ENCODE measurements at places on chromosomes 2 and 18.

- no peak for DNase-seq
Measured at GRCh38 chr2:238949710-238950345, 101.9 kb downstream of the TWIST2 start.

DNA sequence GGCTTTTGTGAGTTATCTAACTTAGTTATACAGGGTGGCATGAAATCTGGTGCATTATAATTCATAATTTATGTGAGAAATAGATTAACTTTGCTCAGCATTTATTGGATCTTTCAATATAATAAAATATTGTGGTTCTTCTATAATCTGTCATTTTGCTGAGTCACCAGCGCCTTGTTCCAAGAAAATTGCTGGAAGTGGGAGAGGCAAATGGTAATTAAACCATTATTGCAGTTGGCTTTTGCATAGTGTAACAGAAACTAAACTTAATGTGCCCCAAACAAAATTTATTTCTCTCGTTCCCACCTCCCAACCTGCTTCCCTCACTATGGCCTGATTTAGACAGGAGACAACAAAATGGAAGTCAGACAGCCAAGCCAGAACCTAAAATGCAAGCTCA, 146.3 kb downstream of the GALR1 start:
- no peak for DNase-seq

GRCh38 chr2:3229221-3229620, 148.4 kb downstream of the EIPR1 start:
- no peak for DNase-seq

DNA sequence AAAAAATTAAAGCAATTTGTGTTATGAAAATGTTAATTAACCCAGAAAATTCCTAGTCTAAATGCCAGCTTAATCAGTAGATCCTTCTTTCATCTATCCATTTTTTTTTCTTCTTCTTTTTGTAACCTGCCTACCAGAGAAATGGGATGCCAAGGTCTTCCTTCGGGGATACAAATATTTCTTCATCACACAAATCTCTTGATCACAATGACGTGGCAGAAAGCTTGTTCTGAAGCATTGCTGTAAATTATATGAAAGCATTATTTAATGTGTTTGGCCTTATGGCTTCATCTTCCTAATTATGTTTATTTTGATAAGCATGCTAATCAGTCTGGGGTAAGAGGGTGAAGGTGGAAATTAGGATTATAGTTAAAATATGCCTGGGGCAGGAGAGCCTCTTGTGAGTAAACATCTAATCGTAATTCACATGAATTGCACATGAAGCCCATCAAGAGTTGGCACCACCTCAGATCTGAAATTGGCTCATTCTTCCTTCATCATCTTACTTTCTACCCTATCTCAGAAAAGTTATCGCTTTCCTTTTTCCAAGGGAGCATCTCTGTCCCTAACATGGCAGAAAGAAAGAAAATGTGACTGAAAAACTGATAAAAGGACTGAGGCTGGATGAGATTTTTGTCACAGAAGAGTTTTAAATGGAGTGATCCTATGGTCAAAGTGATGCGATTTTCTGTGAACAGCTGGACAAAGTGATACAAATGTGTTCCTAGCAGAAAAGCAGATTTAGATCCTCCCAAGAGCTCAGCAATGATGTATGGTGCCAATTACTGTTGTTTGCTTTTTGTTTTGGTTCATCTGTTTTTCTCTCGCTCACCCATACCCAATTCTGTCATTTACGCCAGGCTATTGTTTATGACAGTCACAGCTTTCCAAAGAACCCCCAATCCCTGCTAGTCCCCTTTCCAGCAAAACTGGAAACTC, 76.9 kb upstream of the PMAIP1 start:
- no peak for DNase-seq

DNA sequence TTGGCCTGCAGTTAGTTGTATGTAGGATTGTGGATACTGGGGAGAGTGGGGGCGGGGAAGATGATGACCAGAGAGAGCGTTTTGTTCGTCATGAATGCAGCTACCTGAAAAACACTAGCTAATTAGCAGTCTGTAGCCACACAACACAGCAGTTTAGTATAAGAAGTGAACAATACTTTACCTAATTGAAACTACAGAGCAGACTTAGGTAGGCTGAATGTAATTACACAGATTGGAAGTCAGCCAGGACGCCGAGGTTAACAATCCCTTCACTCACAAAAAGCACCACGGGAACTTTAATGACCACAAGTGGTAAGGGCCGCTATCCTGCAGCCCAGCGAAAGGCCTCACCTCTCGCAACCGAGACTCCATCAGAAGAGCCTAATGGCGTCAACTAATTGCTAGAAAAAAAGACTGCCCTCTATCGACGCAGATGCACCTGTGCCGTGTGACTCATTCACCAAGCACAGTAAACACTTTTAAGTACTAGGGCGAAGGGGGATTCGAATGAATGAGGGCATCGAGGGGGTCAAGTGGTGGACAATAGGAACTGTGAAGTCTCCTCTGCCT, 591.0 kb downstream of the ARHGAP15 start:
- DNase-seq = no peak

- DNase-seq = no peak
Measured at GRCh38 chr2:101223814-101224231, 28.9 kb upstream of the CNOT11 start.

DNA sequence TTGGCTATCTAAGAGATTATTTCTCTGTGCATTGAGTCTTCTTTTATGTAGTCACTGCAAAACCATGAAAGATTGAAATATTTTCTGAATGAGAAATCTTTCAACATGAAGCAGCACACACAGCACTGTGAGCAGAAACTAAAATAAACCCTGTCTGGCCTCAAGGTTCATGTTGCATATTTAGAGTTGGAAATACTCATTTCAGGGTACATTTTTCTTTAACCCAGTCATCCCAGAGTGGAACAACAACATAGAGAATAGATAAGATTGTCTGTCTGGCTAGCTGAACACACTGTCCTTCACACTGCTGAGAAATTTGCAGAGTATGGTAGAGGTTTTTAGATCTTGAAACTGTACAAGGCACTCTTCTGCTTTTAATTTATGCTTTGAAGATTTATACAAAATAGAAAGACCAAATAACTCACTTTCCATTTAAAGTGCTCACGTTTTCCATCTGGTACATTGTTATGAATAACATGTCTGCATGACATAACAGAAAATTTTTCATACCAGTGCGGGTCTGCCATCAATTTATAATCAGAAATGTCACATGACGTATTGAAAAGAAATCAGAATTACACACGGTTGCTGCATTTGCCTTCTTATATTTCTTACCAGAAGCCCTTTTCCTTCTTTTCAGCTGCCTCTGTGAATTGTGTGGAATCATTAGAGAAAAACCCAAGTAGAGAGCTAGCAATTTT, 25.0 kb upstream of the FN1 start:
- no peak for DNase-seq

- DNase-seq = no peak
Measured at GRCh38 chr2:74872389-74872836, 38.5 kb downstream of the HK2 start.

DNA sequence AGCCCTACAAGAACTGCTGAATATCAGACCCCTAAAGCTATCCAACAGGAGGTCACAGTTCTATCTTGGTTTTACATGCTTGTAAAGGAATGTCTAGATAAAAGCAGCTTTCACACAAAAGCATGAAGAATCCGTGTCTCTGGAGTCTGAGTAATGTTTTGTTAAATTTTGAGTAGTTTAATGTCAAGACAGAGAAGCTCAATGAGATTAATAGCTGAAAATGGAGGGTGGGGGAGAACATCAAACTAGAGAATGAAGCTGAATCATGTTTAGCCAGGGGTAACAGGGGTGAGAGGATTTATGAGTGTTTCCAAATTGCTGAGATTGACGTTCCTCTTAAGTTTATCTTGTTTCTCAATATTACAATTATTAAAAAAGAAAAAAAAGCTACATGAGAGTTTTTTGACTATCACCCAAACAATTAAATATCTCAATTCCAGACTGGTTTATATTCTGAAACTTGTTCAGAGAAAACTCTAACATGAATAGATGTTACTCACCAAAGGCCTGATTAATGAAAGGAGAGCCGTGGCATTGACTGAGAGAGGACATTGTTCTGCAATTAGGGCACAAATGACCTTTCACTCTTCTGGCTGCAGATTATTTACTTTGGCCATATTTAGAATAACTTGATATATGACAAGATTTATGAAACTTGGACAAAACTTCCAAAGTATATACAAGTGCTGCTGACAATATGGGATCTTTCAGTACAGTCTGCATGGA, 266.4 kb upstream of the ETAA1 start:
- no peak for DNase-seq

GRCh38 chr2:172211512-172211911, 108.8 kb upstream of the DLX2 start:
- DNase-seq = no peak

GRCh38 chr2:42035241-42035640, 12.6 kb upstream of the PKDCC start:
- DNase-seq = no peak

GRCh38 chr2:179802051-179802882, 59.1 kb downstream of the ZNF385B start:
- DNase-seq = no peak

DNA sequence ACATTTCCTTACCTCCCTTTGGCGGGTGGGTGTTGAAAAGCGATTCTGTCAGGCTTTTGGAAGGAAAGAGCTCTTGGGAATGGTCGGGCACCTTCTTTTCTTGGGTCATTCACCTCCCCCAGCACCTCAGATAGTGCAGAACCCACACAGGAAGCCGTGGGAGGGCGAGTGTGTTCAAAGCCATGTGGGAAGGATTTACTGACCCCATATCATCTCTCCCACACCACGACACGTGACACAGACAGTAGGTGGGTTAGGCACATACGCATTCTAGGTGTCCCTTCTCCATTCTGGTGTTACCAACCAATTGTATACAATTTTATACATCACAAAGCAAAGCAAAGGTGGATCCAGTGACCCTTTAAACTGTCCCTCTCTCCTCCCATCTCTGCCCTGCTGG, 263.7 kb upstream of the REV1 start:
- DNase-seq = no peak

DNA sequence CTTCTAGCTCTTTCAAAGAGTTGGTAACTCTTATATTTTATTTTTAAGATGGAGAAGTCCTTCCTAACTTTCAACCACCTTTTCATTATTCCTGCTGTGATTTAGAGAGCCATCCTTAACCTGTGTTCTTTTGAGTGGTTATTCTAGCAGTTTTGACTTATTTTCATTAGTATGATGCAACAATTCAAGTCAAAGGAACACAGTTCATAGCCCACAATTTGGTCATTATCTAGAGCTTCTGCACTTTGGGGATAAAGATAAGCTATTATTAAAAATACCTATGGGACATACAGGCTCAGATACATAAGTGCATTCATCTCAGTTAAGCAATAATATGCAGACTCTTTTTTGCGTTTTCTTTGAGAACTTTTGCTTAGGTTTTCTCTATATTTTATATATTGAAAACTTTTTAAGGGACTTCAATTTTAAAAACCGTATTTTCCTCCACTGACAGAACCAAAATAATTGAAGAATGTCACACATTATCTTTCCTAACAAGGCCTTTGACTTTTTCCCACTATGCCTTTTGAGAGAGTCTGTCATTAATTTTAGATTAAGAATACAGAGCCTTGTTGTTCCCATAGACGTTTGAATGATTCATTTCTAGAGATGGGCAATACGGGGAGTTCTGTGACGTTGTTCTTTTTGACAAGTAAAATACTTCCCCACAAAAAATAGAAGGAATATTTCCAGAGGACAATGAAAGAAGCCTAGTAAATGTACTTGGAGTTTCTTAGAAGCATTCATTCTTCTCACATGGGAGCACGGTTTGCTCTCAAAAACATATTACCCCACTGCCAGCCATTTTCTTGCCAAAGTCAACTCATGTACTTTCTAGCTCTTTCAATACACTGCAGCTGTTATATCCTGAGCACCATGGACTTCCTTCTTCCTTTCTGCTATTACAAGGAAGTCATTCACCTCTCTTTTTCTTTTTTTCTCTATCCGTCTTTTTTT, 42.9 kb upstream of the RASGRP3 start:
- DNase-seq = no peak

GRCh38 chr18:63249771-63250170, 69.8 kb downstream of the BCL2 start:
- no peak for DNase-seq

DNA sequence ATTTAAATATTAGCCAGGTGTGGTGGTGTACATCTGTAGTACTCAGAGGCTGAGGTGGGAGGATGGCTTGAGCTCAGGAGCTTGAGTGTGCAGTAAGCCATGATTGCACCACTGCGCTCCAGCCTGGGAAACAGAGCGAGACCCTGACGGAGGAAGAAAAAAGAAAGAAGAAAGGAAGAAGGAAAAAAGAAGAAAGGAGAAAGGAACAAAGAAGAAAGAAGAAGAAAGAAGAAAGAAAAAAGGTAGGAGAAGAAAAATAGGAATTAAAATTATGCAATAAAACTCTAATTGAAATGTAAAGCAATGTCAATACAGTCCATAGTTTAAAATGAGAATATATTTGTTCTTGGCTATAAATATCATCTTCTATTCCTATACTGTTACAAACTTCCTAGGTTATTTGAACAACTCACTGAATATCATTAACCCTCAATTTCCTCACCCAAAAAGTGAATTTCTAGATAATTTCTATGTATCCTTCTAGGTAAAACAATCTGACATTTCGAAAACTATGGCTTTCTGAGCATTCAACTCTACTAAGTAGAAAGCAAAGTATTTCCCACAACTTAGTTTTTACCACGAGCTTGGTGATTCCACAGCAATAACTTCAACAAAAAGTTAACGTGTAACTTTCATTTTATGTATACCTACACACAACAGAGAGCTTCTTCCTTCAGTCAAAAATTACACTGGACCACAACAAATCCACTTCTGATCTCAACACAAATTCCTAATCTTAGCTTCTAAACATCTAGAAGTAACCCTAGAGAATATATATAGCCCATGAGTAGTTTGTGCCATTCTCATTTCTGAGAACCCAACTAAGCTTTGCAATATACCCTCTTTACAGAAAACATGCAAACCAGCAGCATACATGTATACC, 19.7 kb downstream of the LPIN2 start:
- no peak for DNase-seq

- DNase-seq = no peak
Measured at GRCh38 chr2:42593282-42593681, 24.9 kb downstream of the MTA3 start.

- no peak for DNase-seq
Measured at GRCh38 chr2:219126555-219126954, 34.1 kb downstream of the NHEJ1 start.

DNA sequence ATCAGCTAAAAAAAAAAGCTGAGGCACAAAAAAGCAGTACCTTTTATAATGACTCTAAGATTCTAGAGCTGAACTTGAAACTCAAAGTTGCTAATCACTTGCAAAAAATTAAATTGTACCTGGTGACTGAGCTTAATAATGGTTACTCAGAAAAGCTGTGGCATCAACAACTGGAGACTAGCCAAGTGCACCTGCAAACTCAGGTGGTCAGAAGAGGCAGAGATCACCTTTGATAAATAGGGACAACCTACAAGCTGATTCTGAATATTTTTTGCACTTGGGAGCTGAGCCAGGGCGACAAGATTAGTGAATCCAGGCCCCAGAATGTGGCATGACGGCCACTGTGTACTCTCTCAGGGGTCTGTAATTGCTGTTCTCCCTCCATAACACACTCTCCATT, 3.0 kb downstream of the ABHD3 start:
- DNase-seq = no peak

Data from stimulated activated CD4-positive, alpha-beta T cell treated with anti-CD3 and anti-CD28 coated beads, Interleukin-1b, Interleukin-23, amount 100 ng/mL, for 4 hours (primary cell).